Stimulated activated CD8-positive, alpha-beta memory T cell treated with anti-CD3 and anti-CD28 coated beads, Interleukin-4, amount 100 ng/mL, for 4 hours (primary cell): ENCODE measurements at places on chromosomes 4 and X.

- no peak for DNase-seq
Observed at GRCh38 chr4:138864961-138865720, 150.4 kb upstream of the NOCT start.

- DNase-seq = no peak
Observed at GRCh38 chr4:96753216-96753615, 913.3 kb downstream of the PDHA2 start.

DNA sequence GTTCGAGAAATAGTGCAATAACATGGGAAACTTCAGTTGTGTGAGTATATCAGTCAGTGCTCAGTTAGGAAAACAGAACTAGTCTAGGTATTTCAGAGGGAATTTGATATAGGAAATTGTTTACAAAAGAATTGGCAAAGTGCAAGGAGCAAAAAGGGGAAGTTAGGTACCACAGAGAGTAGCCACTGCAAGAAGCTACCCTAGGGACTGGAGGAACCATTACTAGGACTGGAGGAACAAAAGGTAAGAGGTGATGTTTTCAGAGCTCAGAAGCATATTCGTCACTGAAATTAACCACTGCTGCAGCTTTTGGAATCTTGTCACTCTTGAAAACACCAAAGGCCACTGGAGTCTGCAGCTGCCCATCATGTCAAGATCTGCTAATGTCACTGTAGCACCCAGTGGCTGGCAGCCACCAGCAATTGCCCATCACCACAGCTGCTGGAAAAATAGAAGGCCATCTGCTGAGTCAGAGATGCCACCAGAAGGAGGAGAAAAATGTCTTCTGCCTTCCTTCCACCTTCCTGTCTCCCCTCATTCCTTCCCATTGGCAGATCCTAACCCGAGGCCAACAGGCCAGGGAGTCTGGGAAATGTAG lies 160.6 kb upstream of the RPS6KA3 start:
- no peak for DNase-seq

DNA sequence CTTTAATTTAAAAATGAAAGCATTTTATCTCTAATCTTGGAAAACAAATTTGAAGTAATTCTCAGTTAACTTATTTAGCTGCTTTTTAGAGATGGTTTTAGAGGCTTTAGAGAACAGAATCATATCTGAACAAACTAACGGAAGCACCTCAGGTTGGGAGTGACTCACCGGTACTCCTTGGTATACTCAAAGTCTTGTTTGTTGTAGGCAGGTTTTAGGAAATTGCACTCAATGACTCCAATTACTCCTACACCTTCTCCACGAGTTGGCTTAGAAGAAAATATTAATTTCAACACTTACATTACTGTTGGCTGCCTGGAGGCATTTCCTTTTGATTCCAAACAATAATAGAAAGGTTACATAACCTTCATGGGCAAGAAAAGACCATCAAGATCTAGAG lies 23.6 kb downstream of the MORC4 start:
- DNase-seq = no peak

GRCh38 chr4:147596981-147597380 lies 20.2 kb upstream of the TMEM184C start:
- no peak for DNase-seq
